ENCODE measurements at places on chromosomes 5 and 9.

- DNase-seq, result no peak
Measured at GRCh38 chr9:88826181-88826580, 165.1 kb upstream of the S1PR3 start.

DNA sequence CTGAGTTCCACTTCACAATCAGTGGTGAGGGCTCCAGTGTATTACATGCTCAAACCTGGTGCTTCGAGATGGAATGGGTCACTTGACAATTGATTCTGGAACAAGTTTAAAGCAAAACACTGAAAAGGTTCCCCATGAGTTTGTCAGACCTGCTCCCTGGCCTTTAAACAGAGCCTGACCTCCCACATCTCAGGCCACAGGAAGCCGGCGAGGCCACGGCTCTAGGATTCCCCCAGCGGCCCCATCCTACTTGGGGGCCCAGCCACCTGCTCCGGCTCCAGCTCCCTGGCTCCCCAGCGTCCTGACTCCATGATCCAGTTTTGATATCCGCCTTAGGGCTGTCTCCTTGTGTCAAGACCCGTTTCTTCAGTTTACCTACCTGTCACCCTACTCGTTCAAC is 62.0 kb downstream of the TTLL11 start:
- DNase-seq, result no peak

- DNase-seq, result no peak
Measured at GRCh38 chr5:148864113-148864841, 37.9 kb downstream of the ADRB2 start.

GRCh38 chr9:21687351-21687750 is 115.1 kb upstream of the MTAP start:
- no peak for DNase-seq

GRCh38 chr9:385818-386398 is 171.2 kb downstream of the DOCK8 start:
- no peak for DNase-seq

DNA sequence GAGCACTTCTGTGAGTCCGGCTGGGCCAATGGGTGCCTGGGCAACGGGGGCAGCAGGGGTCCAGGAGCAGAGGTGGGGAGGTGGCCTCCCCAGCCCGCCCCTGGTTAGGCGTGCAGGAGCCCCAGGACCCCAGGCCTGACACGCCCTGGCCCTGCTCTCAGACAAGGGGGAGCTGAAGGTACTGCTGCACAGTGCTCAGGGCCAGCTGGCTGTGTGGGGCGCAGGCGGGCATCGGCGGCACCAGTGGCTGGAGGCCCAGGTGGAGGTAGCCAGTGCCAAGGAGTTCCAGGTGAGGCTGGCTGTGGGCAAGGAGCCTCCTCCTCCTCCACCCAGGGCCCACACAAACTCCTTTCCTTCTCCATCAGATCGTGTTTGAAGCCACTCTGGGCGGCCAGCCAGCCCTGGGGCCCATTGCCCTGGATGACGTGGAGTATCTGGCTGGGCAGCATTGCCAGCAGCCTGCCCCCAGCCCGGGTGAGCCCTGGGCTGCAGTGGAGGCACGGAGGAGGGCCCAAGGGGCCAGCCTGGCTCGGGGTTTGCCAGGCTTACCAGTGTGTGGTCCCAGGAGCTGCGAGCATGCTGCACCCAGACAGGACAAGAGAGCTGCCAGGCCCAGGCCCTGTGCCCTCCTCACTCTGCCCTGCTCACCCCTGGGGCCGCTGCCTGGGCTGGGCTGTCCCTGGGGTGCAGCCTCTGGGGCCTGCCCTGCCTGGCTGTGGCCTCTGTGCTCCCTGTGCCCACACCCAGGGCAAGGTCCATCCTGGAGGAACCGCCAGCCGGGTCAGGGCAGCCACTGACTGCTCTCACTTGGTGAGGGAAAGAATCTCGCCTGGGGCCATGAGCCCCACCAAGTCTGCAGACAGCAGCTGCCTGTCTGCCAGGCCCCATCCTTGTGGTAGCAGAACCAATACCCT is 7.0 kb downstream of the MAMDC4 start:
- DNase-seq, result no peak

- no peak for DNase-seq
Measured at GRCh38 chr5:72849546-72849945, 33.1 kb downstream of the TNPO1 start.

DNA sequence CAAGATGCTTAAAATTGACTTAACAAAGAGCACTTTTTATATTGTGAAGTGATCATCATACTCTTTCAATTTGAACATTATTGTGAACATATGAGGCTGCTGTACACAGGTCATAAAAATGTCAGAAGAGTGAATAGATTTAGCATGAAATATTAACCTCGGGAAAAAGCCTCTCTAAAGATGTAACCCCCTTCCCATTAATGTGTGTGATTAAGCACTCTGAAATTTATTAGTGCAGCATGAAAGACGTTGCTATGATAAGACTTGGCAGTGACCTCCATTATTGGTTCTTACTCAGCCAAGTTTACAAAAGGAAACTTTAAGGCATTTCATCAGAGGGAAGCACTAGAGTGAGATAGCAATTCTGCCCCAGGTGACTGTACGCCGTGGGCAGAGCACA is 326.5 kb downstream of the NTRK2 start:
- DNase-seq, result no peak

- no peak for DNase-seq
Measured at GRCh38 chr5:128469912-128470311, 68.1 kb downstream of the FBN2 start.

GRCh38 chr5:122341087-122341486 is 29.1 kb downstream of the SNCAIP start:
- no peak for DNase-seq

DNA sequence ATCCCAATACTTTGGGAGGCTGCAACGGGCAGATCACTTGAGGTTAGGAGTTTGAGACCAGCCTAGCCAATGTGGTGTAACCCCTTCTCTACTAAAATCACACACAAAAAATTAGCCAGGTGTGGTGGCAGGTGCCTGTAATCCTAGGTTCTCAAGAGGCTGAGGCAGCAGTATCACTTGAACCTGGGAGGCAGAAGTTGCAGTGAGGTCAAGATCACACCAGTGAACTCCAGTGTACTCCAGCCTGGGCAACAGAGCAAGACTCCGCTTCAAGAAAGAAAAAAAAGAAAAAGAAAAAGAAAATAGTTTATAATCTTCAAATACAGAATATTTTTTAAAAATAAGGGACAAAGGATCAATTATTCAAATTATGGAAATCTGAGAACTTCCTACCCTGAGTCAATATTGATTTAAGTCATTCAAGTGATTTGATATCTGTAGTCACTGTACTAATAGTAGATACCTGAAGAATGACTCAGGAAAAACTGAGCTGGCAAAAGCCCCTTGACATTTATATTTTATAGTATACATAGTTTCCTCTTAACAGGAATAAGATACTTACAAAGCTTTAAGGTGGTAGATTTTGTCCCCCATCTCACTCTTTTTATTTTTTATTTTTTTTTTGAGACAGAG is 61.8 kb downstream of the PTBP3 start:
- no peak for DNase-seq

- DNase-seq, result no peak
Measured at GRCh38 chr5:19538607-19539006, 449.4 kb downstream of the CDH18 start.
